ENCODE measurements at places on chromosomes 7 and 10. TPM values are rescaled to one million over a fixed set of nuclear protein-coding genes. Genes with fewer than 3 reads are reported as not detected.

DNA sequence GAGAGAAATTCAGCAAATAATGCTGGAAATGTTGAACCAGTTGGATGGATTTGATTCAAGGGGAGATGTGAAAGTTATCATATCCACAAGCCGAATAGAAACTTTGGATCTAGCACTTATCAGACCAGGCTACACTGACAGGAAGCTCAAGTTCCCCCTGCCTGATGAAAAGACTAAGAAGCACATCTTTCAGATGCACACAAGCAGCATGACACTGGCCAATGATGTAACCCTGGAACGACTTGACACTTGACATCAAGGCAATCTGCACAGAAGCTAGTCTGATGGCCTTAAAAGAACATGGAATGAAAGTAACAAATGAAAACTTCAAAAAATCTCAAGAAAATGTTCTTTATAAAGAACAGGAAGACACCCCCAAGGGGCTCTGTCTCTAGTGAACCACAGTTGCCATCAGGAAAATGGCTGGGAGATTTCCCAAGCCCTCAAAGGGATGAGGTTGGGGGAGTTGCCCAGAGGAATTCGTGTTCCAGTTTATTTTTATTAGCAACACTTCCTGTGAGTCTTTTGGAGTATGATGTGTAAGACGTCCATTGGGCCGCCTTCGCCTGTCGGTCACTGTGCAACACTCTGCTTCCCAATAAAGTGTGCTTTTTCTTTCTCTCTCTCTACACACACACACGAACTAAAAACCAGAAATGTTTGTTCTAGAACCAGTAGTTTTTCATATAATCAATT lies 200.0 kb downstream of the HIBADH start:
- DNase-seq, result no peak

- DNase-seq, result peak; percentile 26
These were observed 68.9 kb upstream of the FOXK1 start for GRCh38 chr7:4612939-4613841.

The IRF5 gene
- 5.8 TPM for total RNA-seq

- no peak for DNase-seq
These were observed 147.5 kb downstream of the SEMA3D start for GRCh38 chr7:85039196-85039923.

The TMEM213 gene
- not detected for total RNA-seq

DNA sequence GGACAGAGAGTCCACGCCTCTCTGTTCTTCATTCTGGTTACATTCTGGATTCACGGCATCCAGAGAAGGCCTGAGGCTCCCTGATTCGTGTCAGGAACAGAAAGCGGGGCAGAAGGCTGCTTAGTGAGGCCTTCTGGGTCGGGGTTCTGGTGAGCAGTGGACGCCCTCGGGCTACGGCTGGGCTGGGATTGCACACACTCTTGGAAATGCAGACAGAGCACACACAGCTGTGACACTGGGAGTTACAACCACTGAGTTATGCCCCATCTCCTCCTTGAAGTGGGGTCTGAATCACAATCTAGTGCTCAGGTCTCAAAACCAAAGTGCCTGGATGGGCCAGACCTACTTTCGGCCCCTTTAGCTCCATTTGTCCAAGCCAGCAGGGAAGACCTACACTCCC lies 156.9 kb upstream of the GDF10 start:
- no peak for DNase-seq

DNA sequence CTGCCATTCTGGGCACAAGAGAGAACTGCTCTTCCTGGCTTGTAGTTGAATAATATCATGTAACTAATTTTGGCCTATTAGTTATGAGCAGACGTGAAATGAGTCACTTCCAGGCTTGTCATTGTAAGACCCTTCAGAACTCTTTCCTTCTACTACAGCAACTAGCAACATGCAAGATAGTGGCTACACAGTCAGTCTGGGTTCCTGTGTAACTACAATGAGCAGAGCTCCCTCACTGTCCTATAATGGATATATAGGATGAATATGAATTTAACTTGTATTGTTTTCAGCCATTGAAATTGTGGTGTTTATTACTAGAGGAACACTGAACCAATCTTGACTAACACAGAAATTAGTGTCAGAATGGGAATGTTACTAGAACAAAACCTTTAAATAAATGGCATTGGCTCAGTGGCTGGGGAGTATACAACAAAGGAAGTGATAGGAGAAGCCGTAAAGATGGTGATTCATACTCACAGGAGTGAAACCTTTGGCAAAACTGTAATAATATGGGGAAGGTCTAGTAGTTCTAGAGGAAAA lies 2.9 kb upstream of the MTPN start:
- DNase-seq, result no peak

GRCh38 chr7:146314962-146315361 lies 198.4 kb downstream of the CNTNAP2 start:
- no peak for DNase-seq

The ANKRD1 gene
- total RNA-seq, result 43.7 TPM

DNA sequence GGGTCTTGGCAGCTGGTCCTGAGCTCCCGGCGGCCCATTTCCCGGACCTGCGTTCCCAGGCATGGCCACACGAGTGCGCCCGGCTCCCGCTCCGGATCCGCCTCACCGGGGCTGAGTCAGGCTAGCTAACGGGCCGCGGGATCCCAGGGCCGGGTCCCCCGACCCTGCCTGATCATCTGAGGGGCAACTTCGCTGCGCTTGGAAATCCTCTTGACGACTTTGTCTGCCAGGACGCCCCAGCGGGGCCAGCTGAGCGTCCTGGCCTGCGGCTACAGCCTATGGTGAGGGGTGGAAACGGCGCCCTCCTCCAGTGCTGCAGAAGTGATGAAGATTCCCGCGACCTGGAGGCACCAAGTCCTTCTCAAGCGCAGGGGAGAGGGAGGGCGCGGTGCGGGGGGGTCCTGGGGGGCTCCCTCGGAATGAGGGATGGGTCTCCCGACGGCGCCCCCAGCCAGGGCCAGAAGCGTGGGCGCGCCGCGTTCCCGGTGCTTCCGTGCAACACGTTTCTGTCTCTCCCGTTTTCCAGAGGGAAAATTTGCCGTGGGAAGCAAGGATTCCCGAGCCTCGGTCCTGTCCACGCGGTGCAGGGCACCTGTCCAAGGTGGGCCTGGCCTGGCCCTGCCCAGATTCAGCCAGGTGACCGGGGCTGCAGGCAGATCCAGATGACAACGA lies 212.4 kb downstream of the CCSER2 start:
- peak; percentile 91 for DNase-seq

- no peak for DNase-seq
These were observed 90.5 kb downstream of the TWIST1 start for GRCh38 chr7:19026888-19027287.

The OGDH gene
- 123 TPM for total RNA-seq

DNA sequence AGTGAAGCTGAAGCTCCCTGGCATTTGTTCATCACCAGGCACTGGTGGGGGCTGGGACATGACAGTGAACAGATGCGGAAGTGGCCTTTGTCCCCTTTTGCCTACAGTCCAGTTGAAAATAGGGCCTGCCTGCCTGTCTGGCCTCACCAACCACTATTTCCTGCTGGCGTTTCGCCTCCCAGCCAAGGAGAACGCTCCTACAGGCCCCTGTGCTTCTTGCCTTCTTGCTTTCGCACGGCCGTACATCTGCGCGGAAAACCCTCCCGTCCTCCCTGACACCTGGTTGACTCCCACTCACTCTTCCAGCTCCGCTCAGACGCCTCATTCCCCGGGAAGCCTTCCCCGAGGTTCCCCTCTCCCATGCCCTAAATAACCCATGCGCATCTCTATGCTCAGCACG lies 317.3 kb downstream of the PRPF18 start:
- no peak for DNase-seq

The CD36 gene
- total RNA-seq, result 120 TPM

GRCh38 chr7:420142-421093 lies 99.2 kb downstream of the PDGFA start:
- peak; percentile 68 for DNase-seq

DNA sequence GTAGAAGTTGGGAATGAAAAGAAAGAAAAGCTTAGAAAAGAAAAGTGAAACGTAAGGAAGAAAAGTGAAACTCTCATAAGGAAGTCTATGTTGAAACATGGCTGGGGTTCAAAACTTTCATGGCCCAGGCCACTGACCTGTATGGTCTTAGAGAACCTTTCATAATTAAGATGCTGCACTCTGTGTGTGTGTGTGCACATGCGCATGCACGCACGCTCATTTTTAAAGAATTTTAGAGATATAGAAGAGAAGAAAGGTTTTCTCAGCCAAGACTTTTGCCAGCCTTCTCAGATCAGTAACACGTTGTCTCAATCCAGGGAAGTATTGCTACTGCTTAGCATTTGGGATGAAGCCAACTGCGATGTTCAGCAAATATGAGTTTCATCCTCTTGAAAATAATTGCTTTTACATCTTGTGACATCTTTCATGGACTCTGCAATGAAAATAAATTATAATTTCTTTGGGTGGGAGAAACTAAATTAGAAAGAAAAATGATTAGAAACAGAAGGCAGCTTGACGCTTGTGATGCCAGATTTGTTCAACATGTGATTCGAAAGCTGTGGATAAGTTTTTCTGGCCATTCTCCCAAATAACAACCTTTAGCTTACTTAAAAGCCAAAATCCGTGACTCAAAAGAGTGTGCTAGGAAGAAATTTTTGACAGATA lies 16.2 kb upstream of the SLC26A4 start:
- no peak for DNase-seq

The SEC23IP gene
- 45.0 TPM for total RNA-seq

DNA sequence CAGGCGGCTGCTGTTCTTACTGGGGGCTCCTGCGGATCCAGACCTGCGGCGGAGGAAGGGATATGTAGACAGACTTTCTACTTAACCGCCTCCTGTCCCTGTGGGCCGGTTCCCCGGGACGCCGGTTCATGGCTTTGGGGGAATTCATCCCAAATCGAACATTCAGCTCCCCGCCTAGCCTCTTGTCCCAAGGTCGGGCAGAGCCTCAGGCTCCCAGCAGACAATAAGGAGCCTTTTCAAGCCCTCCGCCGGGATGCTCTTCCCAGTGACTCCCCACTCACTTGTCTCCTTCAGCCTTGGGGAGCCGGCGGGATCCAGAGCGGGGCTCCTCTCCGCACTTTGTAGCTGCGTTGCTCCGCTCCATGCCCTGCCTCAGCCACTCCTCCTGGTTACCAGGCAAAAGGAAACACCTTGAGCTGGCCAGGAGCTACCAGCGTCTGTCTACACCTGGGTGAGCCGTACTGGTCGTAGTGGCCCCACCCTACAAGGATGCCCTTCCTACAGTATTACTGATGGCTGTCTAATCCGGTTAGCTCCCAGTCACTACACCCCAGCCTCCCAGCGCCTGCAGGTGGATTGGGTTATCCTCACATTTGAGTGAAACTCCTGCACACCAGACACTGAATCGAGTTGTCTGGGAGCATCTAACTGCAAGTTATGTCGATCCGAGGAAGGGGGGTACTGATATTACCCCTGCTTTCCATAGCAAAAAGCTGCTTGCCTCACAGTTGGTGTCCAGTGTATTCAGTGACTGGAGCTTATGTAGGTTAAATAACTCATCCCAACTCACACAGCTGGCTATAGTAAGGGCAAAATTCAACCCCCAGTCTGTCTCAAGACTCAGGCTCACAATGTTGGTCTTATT lies at the start of gene C10orf95:
C10orf95 (minus strand) TSS at position 439 of the 865 bp plus-strand sequence. CDS start 450 bp downstream, outside the sequence.
- no peak for DNase-seq

- no peak for DNase-seq
These were observed 946.3 kb downstream of the CNTNAP2 start for GRCh38 chr7:147062897-147063296.

The MYOF gene
- total RNA-seq, result 182 TPM

GRCh38 chr10:48472501-48473069 lies 132.3 kb downstream of the ARHGAP22 start:
- DNase-seq, result no peak

The KEL gene
- 1.2 TPM for total RNA-seq

GRCh38 chr10:120365872-120366271 lies 91.2 kb upstream of the PLPP4 start:
- no peak for DNase-seq

- DNase-seq, result no peak
These were observed 567.7 kb upstream of the C7orf33 start for GRCh38 chr7:148022832-148023231.

- no peak for DNase-seq
These were observed 37.5 kb downstream of the AGAP4 start for GRCh38 chr10:45809837-45810236.

- no peak for DNase-seq
These were observed 99.0 kb upstream of the SAMD8 start for GRCh38 chr10:75012471-75012870.

- DNase-seq, result no peak
These were observed 96.4 kb downstream of the CREM start for GRCh38 chr10:35223016-35223415.

GRCh38 chr7:151437159-151437553 lies 2.8 kb downstream of the CRYGN start:
- DNase-seq, result no peak

DNA sequence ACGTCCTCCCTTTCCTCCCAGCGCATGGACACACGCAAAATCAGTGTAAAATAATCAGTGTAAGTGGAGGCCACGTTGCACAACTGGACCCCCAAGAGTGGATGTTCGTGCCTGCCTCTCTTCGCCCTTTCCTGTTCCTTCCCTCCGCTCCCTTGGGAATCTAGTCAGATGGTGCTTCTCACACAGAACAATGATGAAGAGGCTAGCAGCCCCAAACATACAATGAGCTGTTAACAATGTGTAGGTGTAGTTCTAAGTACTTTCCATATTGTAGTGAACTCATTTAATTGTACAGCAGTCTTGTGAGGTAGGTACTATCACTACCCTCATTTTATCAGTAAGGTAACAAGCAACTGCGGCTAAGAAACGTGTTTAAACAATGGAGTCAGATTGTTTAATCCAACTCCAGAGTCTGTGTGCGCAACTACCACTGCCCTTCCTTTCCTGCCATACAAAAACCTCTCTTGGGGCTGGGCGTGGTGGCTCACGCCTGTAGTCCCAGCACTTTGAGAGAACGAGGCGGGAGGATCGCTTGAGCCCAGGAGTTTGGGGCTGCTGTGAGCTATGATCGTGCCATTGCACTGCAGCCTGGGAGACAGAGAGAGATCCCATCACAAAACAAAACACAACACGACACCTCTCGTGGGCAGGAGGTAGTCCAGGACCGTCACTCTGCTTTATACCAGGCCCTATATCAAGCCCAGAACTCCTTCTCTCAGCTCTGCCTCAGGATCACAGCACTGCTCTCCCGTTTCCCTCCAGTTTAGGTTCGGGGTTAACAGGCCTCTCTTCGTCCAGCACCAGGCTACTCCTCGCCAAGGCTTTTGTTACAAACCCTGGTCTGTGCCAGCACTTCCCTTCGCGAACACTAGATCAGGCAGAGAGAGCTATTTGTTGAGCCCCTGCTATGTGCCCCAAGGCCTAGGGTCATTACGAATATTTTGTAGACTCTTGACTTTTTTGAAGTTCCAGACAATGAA lies 1.1 kb downstream of the FKBP9 start:
- peak; percentile 88 for DNase-seq

DNA sequence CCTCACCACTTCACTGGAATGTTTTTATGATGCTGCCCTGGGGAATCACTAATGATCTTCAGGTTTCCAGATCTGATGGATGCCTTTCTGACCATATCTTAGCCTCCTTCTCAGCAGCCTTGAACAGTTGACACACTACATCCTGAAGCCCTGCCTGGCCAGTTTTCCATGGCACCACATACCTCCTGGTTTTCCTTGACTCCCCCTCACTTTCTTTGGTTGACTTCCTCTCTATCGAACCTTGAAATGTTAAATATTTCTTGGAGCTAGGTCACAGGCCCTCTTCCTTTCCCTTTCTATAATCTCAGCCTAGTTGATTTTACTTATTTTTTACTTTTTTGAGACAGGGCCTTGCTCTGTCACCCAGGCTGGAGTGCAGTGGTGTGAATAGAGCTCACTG lies 108.8 kb upstream of the CDK1 start:
- DNase-seq, result no peak

Data from posterior vena cava (tissue), 2 donors.